Activated T-cell treated with anti-CD3 and anti-CD28 coated beads, Interleukin-2, amount 50 U/mL, for 72 hours (primary cell): ENCODE measurements at places on chromosomes 13 and 19.

GRCh38 chr19:18340990-18341868 is 831 bp downstream of the PGPEP1 start:
- DNase-seq = peak; percentile 81
- peaks cover 2% of the 10 kb centered on the region for H3K36me3 ChIP-seq
- peaks cover 22% of the 10 kb centered on the region for H3K4me1 ChIP-seq
- peak overlapping the region; percentile 87 for H3K4me3 ChIP-seq

GRCh38 chr19:13033819-13034611 is 38.7 kb downstream of the NFIX start:
- no peaks in the 10 kb centered on the region for H3K27me3 ChIP-seq
- H3K4me3 ChIP-seq = no peak overlapping the region
- peaks cover 27% of the 10 kb centered on the region for H3K4me1 ChIP-seq
- no peaks in the 10 kb centered on the region for H3K36me3 ChIP-seq
- H3K27ac ChIP-seq = no peak overlapping the region

DNA sequence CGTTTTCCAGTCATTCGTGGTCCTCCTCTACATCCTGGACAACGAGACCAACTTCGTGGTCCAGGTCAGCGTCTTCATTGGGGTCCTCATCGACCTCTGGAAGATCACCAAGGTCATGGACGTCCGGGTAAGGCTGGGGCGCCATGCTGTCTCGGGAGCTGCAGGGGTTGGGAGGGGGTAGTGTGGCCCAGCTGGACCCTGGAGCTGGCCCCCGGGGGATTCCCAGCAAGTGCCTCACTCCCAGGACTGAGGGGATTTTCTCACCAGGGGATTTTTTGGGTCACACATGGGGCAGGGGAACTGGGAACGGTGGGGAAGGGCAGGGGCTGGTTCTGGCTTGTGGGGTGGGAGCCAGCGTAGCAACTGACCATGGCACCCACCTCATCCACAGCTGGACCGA is 10.8 kb upstream of the RELB start:
- no peak for DNase-seq
- no peaks in the 10 kb centered on the region for H3K36me3 ChIP-seq
- no peak overlapping the region for H3K4me3 ChIP-seq
- H3K27ac ChIP-seq = no peak overlapping the region

DNA sequence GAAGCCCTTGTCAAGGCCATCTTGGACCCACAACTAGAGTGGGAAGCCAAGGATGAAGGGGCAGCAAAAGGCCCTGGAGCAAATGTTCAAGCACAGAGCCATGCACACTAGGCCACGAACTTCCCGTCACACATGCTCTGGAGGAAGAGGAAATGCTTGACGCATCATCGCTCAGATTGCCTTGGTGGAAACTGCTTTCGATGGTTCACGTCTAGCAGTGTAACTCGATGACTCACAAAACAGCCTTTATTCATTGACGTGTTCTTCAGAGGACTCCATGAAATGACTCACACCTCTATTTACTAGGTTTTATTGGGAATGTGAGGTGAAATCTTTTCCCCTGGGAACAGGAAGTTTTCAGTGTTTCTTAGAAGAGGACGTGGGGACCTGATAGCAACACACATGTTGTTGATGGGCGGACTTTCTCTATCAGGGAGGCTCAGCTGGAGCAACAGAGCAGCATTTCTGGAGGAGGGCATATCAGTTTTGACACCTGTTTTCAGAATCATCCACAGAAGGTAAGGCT is 79.8 kb upstream of the FLT1 start:
- H3K27me3 ChIP-seq = peaks cover 27% of the 10 kb centered on the region
- peak; percentile 55 for DNase-seq
- peaks cover 17% of the 10 kb centered on the region for H3K4me1 ChIP-seq
- peak overlapping the region; percentile 63 for H3K27ac ChIP-seq

- peaks cover 100% of the 10 kb centered on the region for H3K4me1 ChIP-seq
- H3K36me3 ChIP-seq = no peaks in the 10 kb centered on the region
- DNase-seq = no peak
Measured at GRCh38 chr13:98542568-98543377, 34.1 kb downstream of the STK24 start.

- DNase-seq = no peak
- H3K4me3 ChIP-seq = no peak overlapping the region
- H3K27me3 ChIP-seq = peaks cover 31% of the 10 kb centered on the region
Measured at GRCh38 chr13:111411151-111411858, 90.9 kb downstream of the TEX29 start.

DNA sequence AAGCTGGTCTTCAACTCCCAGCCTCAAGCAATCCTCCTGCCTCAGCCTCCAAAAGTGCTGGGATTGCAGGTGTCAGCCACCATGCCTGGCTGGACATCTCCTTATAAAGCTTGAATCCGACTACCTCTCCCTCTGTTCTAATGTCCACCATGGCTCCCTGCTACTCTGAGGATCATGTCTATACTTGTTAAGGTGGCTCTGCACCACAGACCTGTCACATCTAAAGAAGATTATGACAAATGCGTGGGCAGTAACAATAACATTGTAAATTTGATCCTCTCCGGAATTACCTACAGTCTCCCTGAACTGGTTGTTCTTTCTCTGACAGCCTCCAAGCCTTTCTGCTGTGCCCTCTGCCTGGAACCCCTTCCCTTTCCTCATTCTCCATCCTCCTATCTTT is 1.8 kb downstream of the NXNL1 start:
- DNase-seq = no peak
- H3K36me3 ChIP-seq = no peaks in the 10 kb centered on the region
- H3K27me3 ChIP-seq = peaks cover 42% of the 10 kb centered on the region

DNA sequence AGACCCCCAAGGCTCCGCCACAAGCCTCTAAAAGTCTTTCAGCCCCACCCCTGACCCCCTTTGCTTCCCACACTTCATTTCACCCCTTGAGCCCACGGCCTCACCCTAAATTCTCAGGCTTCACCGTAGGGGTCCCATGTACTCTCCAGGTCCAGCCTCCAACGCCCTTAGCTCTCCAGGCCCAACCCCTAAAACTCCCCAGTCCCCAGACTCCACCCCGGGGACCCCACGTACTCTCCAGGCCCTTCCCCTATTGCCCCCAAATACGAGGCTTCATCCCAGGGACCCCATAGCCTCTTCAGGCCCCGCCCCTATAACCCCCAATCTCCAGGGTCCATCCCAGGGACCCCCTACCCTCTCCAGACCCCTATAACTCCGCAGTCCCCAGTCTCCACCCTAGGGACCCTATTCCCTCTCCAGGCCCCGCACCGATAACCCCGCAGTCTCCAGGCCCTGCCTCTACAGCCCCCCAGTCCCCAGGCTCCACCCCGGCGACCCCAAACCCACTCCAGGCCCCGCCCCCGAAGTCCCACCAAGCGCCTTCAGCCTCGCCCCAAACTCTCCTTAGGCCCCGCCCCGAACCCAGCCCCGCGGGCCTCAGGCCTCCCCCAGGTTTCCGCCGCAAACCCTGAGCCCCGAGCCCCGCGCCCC is 619 bp downstream of the MED16 start:
- H3K4me3 ChIP-seq = peak overlapping the region; percentile 92
- no peak for DNase-seq
- peaks cover 2% of the 10 kb centered on the region for H3K36me3 ChIP-seq
- H3K4me1 ChIP-seq = peaks cover 21% of the 10 kb centered on the region

DNA sequence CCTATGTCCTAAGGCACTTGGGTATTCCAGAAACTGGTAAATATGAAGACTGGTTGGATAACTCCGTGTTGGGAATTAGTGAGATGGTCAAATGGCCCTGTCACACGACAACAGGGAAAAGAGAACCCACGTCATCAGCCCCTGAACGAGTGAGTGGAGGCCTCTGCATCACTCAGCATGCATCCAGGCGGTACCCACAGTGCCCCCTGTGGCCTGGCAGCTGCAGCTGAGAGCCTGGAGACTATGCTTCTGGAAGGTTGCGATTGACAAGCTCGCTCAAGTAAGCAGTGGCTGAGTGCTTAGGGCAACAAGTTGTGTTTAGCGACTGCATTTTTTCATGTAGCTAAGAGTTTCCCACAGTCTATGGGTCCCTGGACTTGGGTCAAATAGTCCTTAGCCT is 55.9 kb downstream of the COL4A2 start:
- no peak overlapping the region for H3K4me3 ChIP-seq
- no peak overlapping the region for H3K27ac ChIP-seq
- no peak for DNase-seq
- no peaks in the 10 kb centered on the region for H3K4me1 ChIP-seq
- no peaks in the 10 kb centered on the region for H3K36me3 ChIP-seq

GRCh38 chr19:15919243-15919642 is 15.1 kb downstream of the CYP4F11 start:
- no peaks in the 10 kb centered on the region for H3K4me1 ChIP-seq
- peaks cover 40% of the 10 kb centered on the region for H3K27me3 ChIP-seq
- DNase-seq = no peak
- H3K36me3 ChIP-seq = peaks cover 7% of the 10 kb centered on the region

- H3K4me1 ChIP-seq = no peaks in the 10 kb centered on the region
- DNase-seq = no peak
- no peaks in the 10 kb centered on the region for H3K36me3 ChIP-seq
- H3K27ac ChIP-seq = no peak overlapping the region
- H3K4me3 ChIP-seq = no peak overlapping the region
Measured at GRCh38 chr13:78820541-78820940, 161.6 kb upstream of the OBI1 start.

GRCh38 chr19:39296055-39296645 is at the start of gene IFNL1:
IFNL1 (plus strand) TSS chr19:39296407; CDS start chr19:39296422, 15 bp downstream.
- DNase-seq = no peak
- H3K4me3 ChIP-seq = no peak within 1 kb of the TSS
- peaks cover 22% of the 10 kb centered on the region for H3K4me1 ChIP-seq
- no peak within 1 kb of the TSS for H3K27ac ChIP-seq
- peaks cover 14% of the 10 kb centered on the region for H3K27me3 ChIP-seq

DNA sequence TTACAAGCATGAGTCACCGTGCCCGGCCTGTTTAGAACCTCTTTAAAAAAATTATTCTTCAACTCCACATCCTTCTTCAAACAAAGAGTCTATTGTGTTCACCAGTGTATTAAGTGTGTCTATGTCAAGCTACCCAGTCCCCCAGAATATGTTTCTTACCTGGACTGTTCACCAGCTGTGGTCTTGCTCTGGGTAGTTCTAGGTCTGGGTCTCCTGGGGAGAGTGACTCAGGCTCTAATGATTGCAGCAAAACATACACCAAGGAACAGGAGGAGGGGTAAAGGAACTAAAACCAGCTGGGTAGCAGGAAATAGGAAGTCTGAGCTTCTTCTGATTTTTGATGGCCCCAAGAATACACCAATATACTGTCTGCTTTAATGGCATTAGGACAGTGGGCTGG is at the start of gene FPR1:
Gene FPR1 (minus strand): TSS at position 224 of the 400 bp plus-strand sequence. CDS start 4,884 bp downstream, outside the sequence.
- H3K27ac ChIP-seq = no peak within 1 kb of the TSS
- DNase-seq = no peak
- peaks cover 27% of the 10 kb centered on the region for H3K27me3 ChIP-seq
- H3K4me1 ChIP-seq = no peaks in the 10 kb centered on the region
- peaks cover 2% of the 10 kb centered on the region for H3K36me3 ChIP-seq

GRCh38 chr13:40963927-40964326 is 55.2 kb downstream of the ELF1 start:
- H3K4me3 ChIP-seq = no peak overlapping the region
- no peak for DNase-seq
- peak overlapping the region; percentile 6 for H3K27ac ChIP-seq
- H3K4me1 ChIP-seq = peaks cover 85% of the 10 kb centered on the region
- no peaks in the 10 kb centered on the region for H3K27me3 ChIP-seq
- H3K36me3 ChIP-seq = peaks cover 12% of the 10 kb centered on the region

DNA sequence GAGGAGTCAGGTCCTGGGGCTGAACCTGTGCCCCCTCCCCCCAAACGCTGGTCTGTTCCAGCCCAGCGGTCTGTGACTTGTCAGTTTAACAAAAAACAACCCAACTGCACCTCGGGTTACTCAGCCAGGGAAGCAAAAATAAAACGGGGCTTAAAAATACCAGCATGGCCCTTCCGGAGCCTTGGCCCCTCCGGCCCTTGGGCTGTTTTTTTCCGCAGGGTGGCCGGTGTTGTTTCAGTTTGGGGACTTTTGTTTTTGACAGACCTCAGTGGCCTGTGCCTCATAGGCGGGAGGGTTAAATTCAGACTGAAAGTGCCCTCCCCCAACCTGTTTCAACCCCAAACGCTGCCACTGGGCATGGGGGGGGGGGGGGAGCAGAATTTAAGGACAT is 4.0 kb downstream of the TCF3 start:
- H3K4me1 ChIP-seq = peaks cover 28% of the 10 kb centered on the region
- no peak overlapping the region for H3K27ac ChIP-seq
- DNase-seq = peak; percentile 20
